PC-3 (cell line): ENCODE measurements at places on chromosomes 16 and 17. TPM values are rescaled to one million over a fixed set of nuclear protein-coding genes. Genes with fewer than 3 reads are reported as not detected.

The CSHL1 gene
- not detected in 2 replicates for total RNA-seq

The KCNAB3 gene
- 0.26 and 0.75 TPM in 2 replicates for total RNA-seq

The ELMO3 gene
- total RNA-seq, result 1.6 and 2.2 TPM in 2 replicates

The MYH13 gene
- not detected in 2 replicates for total RNA-seq

The CDK5R1 gene
- 1.7 and 3.0 TPM in 2 replicates for total RNA-seq

The SCN4A gene
- total RNA-seq, result 0.06 TPM in 1 of 2 replicates, not detected in the other

The ABCC12 gene
- total RNA-seq, result not detected in 2 replicates

The FBXW10B gene
- 7.0 and 7.2 TPM in 2 replicates for total RNA-seq

DNA sequence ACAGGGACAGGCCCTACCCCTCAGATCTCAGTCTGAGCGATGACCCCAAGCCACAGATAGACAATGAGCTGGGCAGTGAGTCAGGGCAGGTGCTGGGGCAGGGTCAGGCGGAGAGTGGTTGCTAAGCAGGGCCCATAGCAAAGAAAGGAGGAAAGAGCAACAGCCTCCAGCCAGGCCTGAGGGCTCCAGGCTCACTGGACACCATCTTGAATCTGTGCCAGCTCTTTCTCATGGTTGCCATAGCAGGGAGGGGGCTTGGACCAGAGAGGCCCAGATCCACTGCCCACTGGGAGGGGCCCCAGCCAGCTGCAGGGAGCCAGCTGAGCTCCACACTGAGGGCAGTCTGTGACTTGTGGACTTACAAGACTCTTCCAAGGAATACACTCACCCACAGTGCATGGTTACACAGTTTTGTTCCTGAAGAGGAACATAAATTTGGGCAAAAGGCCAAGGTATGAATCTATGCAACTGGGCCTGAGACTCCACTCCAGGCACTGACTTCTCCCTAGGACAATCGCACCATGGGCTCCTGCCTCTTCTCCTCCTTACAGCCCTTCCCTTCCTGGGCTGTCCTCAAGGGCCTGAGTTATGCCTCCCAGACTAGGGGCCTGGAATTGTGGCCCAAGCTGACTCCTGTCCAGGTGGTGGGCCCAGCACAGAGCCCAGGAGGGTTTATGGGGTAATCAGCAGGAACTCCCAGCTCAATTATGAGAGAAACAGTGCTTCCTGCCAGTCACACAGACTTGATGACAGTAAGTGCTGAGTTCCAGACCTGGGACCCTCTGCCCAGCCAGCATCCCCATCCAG lies 59.9 kb downstream of the BEAN1 start:
- DNase-seq, result peak; percentile 44

GRCh38 chr17:59545942-59546341 lies 19.5 kb upstream of the DHX40 start:
- no peak for DNase-seq

- DNase-seq, result no peak
These were observed 167.4 kb upstream of the CACNG3 start for GRCh38 chr16:24088767-24089166.

DNA sequence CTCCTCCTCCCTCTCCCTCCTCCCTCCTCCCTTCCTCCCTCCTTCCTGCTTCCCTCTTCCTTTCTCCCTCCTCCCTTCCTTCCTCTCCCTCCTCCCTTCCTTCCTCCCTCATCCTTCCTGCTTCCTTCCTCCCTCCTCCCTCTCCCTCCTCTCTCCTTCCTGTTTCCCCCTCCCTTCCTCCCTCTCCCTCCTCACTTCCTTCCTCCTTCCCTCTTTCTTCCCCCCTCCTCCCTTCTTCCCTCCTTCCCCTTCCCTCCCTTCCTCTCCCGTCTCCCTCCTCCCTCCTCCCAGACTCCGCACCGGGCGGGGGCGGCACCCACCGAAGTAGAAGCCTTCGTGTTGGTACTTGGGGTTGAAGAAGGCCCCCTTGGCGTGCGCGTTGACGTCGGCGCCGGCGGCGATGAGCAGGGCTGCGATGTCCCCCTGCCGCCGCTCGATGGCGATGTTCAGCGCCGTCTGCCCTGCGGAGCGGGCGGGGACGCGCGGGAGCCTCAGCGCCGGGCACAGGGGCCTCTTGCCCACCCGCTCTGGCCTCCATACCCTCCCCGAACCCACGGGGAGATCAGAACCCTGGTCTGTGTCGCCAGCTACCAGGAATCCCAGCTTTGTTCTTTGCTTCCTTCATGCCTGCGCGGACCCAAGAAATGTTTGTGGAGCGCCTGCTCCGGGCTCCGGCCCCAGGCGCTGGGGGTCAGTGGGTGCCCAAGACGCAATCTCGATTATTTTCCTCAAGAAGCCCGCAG lies 22.2 kb downstream of the TRPV3 start:
- peak; percentile 77 for DNase-seq

DNA sequence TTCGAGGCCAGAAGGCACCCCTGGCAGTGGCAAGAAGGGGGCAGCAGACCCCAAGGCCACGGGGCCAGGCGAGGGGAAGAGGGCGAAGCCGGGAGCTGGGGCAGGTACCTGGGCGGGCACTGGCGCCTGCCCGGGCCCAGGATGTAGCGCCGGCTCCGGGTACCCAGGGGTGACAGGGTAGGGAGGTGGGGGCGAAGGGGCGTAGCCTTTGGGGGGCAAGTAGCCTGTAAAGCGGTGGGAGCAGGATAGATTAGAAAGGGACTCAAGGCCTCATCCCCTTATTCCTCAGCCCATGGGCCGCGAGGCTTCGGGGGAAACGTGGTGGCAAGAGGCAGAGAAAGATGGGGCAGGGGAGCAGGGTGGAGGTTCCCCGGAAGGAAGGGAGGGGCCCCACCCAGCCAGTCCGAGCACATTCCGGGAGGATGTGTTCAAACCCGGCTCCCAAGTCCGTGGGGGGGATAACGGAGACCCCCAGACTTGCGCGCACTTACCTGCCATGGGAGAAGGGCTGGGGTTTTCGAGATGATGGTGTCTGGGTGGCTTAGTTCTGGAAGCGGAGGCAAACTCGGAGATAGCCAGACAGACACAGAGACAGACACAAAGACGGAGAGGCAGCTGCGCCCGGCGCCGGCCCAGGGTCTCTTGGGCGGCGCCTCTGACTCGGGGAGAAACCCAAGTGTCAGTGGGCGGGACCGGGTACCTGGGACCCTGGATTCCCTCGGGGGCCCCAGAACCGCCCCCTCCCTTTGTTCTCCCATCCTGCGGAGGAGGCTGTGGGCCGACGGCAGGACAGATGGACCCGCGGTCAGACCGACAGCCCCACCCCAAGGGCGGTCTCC lies 493 bp downstream of the PLSCR3 start:
- DNase-seq, result peak; percentile 34

DNA sequence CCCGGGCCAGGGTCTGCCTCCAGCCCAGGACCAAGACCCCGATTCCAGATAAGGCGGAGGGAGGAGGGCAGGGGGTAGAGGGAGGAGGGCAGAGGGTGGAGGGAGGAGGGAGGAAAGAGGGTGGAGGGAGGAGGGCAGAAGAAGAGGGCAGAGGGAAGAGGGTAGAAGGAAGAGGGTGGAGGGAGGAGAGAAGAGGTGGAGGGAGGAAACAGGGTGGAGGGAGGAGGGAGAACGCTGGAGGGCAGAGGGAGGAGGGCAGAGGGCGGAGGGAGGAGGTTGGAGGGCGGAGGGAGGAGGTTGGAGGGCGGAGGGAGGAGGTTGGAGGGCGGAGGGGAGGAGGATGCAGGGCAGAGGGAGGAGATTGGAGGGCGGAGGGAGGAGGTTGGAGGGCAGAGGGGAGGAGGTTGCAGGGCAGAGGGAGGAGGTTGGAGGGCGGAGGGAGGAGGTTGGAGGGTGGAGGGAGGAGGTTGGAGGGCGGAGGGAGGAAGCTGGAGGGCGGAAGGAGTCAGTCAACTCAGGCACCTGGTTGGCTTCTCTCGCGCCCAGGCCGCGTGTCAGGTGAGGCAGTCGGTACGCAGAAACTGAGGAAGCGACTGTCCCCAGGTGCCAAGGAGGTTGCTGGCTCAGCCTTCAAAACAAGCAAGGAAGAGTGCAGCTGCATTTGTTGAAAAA lies 65.2 kb downstream of the KLHDC4 start:
- DNase-seq, result no peak

- peak; percentile 77 for DNase-seq
These were observed 5.2 kb upstream of the NUBP1 start for GRCh38 chr16:10738231-10739077.

- DNase-seq, result no peak
These were observed 68.8 kb downstream of the RMI2 start for GRCh38 chr16:11413907-11414595.

- DNase-seq, result no peak
These were observed 14.9 kb downstream of the CEP131 start for GRCh38 chr17:81207610-81208581.

GRCh38 chr16:11705311-11706025 lies 37.2 kb downstream of the TXNDC11 start:
- DNase-seq, result no peak

DNA sequence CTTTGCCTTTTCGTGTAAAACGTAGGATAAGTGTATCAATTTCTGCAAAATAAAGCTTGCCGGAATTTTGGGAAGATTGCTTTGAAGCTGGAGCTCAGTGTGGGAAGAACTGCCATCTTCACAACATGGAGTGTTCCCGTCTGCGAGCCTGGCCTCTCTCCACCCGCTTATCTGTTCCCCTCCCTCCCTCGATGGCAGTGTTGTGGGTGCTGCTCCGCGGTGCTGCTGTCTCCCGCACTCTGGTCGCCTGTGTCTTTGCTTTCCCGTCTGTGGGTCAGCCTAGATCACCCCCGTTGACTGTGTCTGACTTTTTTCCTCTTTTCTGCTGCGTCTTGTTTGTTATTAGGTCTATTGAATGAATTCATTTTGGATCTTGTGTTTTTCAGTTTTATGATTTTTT lies 17.0 kb downstream of the ACSF3 start:
- no peak for DNase-seq

GRCh38 chr17:58376472-58377000 lies 24.5 kb upstream of the SUPT4H1 start:
- no peak for DNase-seq
